ENCODE measurements at places on chromosomes 16 and 17. TPM values are rescaled to one million over a fixed set of nuclear protein-coding genes. Genes with fewer than 3 reads are reported as not detected.
A peak's percentile ranks its signal among the peaks of the same experiment; 100 is the strongest.

GRCh38 chr16:81649561-81650184 is 129.4 kb upstream of the PLCG2 start:
- peak overlapping the region; percentile 87 for H3K27ac ChIP-seq
- no peak for DNase-seq
- no peak overlapping the region for H3K4me3 ChIP-seq
- H3K27me3 ChIP-seq = no peaks in the 10 kb centered on the region
- H3K36me3 ChIP-seq = no peaks in the 10 kb centered on the region

DNA sequence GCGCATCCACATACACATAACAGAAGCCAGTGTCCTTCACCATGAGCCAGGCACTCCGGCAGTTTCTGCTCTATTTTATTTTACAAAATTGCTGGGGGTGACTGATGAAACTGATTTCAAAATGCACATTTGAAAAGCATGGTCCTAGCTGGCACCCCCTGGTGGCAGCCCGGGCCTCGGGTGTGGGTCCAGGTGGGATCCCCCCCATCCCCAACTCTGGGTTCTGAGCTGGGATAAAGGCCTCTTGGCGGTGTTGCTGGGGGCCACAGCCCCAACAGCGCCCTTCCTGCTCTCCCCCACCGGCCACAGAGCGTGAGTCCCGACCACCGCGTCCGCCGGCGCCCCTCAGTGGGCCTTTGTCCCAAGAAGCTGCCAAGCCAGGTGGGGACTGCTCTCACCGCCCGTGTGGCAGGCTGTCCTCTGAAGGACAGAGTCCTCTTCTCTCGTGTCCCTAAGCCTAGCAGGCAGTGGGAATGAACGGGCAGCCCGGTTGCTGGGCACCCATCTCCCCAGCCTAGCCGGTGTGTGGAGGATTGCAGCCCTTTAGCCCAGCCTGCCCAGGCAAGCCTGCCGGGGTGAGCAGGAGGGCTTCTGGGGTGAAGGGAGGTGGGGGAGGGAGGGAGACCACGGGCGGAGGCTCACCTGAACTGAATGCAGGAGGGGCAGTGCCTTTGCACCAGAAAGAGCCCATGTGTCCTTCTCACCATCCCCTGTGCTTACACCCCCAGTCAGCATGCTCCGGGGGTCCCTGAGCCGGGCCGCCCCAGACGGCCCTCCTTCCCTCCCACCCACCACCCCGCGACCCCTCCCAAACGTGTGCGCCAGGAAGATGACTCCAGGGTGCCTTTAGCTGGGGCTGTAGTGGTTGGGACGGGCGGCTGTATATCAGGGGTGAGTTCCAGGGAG is 898 bp downstream of the SNAI3 start:
- H3K36me3 ChIP-seq = no peaks in the 10 kb centered on the region
- peaks cover 37% of the 10 kb centered on the region for H3K27me3 ChIP-seq
- H3K4me3 ChIP-seq = peak overlapping the region; percentile 51
- no peak for DNase-seq
- H3K4me1 ChIP-seq = peaks cover 16% of the 10 kb centered on the region

GRCh38 chr17:19273731-19274130 is 36.6 kb downstream of the EPN2 start:
- no peaks in the 10 kb centered on the region for H3K27me3 ChIP-seq
- no peak overlapping the region for H3K27ac ChIP-seq
- no peak for DNase-seq
- no peaks in the 10 kb centered on the region for H3K4me1 ChIP-seq

Gene HS3ST6
- not detected for total RNA-seq

Gene SPATA22
- 0.36 TPM for total RNA-seq

Gene USP43
- not detected for total RNA-seq

DNA sequence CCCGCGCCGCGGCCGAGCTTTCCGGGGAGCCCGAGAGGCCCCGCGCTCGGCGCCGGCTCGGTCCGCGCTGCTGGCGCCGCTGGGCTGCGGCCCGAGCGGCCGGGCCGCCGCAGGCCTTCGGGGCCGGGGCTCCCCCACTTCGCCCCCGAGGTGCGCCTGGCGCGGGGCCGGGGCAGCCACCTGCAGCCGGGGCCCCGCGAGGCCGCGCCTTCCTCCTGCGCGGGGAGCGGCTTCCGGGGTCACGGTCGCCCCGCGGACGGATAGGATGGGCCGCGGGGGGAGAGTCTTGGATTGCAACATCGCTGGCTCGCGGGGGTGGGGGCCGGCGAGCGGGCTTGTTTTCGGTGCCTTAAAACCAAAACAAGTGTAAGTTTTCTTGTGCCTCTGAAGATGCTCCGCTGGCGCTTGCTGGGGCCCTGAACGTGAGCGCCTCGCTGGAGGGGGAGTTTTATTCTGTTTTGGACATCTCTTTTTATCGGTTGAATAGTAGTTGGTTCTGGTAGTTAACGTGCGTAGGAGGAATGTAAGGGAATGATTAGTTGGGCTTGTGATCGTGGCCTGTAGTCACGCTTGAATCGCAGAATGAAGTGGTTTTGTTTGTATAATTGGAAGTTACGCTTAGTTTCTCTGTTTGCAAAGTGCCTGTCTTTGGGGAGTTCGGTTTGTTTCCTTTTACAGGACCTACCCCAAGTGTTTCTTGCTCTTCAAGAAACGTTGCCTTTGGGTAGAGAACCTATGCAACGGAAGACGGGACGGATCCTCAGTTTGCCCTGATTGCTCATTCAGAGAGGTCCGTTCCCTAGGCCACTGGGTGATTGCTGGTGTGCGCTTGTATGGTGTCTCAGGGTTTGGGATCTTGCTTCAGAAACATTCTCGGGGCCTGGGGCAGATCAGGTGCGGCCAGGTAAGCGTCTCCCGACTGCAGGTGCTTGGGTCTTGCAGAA is 724 bp downstream of the UBE2I start:
- H3K36me3 ChIP-seq = peaks cover 25% of the 10 kb centered on the region
- H3K27me3 ChIP-seq = no peaks in the 10 kb centered on the region
- H3K4me1 ChIP-seq = peaks cover 39% of the 10 kb centered on the region
- peak overlapping the region; percentile 93 for H3K27ac ChIP-seq

Gene KRT36
- not detected for total RNA-seq

GRCh38 chr16:31429314-31429713 is 1.2 kb upstream of the COX6A2 start:
- peaks cover 11% of the 10 kb centered on the region for H3K4me1 ChIP-seq
- no peak overlapping the region for H3K27ac ChIP-seq
- no peaks in the 10 kb centered on the region for H3K27me3 ChIP-seq
- no peaks in the 10 kb centered on the region for H3K36me3 ChIP-seq

Gene KRTAP2-2
- total RNA-seq = not detected

Gene HOXB7
- total RNA-seq = 3.2 TPM

Gene UTS2R
- not detected for total RNA-seq

DNA sequence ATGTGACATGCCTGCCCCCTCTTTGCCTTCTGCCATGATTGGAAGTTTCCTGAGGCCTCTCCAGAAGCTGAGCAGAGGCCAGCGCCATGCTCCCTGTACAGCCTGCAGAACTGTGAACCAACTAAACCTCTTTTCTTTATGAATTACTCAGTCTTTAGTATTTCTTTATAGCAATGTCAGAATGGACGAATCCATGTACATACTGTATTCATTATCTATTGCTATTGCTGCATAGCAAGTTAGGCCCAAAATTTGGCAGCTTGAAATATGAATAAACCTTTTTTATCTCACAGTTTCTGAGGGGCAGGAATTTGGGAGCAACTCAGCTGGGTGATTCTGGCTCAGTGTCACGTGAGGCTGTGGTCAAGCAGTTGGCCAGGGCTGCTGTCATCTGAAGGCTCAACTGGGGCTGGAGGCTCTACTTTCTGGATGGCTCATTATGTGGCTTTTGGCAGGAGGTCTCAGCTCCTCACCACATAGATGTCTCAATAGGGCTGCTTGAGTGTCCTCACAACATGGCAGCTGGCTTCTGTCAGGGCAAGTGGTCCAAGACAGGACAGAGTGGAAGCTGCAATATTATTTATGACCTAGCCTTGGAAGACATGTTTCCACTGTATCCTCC is 40.0 kb downstream of the SOCS1 start:
- DNase-seq = no peak
- no peaks in the 10 kb centered on the region for H3K27me3 ChIP-seq
- no peak overlapping the region for H3K4me3 ChIP-seq
- H3K27ac ChIP-seq = no peak overlapping the region

GRCh38 chr17:40779181-40779909 is 3.0 kb downstream of the KRT27 start:
- H3K36me3 ChIP-seq = no peaks in the 10 kb centered on the region
- no peak overlapping the region for H3K4me3 ChIP-seq
- DNase-seq = no peak

DNA sequence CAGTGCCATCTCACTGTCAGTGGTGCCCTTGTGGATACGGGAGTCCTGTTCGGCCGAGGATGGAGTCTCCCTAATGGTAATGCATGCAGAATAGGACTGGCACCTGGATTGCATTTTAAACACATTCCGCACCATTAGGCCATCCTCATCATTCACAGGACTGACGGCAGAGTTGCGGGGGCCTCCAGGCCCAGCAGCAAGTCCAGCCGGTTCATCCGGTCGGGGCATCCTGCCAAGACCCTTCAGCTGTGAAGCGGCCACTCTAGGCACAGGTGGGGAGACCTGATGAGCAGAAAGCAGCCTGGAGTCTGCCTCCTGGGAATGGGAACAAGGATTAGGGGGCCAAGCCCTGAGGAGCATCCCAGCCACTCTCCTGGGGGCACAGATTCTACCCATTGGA is 90.3 kb upstream of the XYLT1 start:
- no peak overlapping the region for H3K27ac ChIP-seq
- no peak overlapping the region for H3K4me3 ChIP-seq
- DNase-seq = no peak
- H3K36me3 ChIP-seq = no peaks in the 10 kb centered on the region
- peaks cover 5% of the 10 kb centered on the region for H3K27me3 ChIP-seq

Gene ITGAD
- total RNA-seq = not detected

- H3K27me3 ChIP-seq = no peaks in the 10 kb centered on the region
- no peaks in the 10 kb centered on the region for H3K36me3 ChIP-seq
These were observed 637 bp downstream of the DHRS11 start for GRCh38 chr17:36592316-36592715.

Measured in sigmoid colon (tissue), 7 donors.